ENCODE measurements at places on chromosomes 1 and 21.

DNA sequence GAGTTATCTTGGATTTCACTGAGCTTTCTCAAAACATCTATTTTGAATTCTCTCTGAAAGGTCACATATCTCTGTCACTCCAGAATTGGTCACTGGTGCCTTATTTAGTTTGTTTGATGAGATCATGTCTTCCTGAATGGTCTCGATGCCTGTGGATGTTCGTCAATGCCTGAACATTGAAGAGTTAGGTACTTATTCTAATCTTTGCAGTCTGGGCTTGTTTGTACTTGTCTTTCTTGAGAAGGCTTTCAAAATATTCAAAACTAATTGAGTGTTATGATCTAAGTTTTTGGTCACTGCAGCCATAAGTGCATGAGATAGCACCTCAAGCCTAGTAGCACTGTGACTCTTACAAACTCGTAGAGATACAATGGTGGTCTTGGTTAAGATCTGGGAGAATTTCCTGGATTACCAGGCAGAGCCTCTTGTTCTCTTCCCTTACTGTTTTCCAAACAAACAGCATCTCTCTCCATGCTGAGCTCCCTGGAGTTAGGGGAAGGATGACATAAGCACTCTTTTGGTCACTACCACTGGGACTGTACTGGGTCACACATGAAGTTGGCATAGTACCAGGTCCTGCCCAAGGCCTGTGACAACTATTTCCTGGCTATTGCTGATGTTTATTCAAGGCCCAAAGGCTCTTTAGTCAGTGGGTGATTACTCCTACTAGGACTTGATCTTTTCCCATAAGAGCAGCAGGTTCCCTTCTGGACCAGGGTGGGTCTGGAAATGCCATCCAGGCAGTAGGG is 25.6 kb downstream of the SLC22A15 start:
- DNase-seq = no peak

- peak; percentile 71 for DNase-seq
Measured at GRCh38 chr1:185170291-185170848, 13.4 kb downstream of the SWT1 start.

GRCh38 chr1:74641161-74641560 is 32.4 kb downstream of the ERICH3 start:
- no peak for DNase-seq

DNA sequence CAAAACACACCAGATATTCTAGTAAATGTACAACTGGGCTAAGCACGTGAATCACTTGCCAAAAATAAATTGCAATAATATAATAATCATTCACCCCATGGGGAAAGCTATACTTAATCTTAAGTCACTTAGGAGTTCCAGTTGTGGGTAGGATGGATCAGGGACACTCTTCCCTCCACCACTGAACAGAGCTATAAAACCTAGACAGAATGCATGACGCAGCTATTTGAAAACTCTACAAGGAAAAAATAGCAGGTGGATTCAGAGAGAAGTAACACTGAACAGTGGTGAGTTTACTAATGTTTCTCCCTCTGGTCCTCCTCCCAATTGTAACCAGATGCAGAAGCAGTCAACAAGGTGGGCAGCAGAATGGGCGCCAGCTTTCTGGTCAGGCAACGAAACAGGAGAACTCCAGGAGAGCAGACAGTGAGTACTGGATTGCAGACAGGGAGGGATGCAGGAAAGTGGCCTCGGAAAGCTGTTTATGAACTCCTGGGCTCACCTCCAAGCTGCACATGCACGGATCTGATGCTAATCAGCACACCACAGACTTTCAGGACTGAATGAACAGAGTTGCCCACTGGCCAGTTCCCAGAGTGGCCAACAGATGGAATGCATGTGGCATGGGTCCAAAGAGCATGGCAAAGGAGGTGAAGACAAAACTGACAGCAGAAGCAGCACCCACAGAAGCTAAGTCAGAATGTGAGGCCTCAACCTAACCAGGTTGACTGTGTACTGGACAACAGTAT is 41.4 kb downstream of the TARBP1 start:
- DNase-seq = no peak

GRCh38 chr1:91018006-91018405 is 3.8 kb downstream of the ZNF644 start:
- no peak for DNase-seq

DNA sequence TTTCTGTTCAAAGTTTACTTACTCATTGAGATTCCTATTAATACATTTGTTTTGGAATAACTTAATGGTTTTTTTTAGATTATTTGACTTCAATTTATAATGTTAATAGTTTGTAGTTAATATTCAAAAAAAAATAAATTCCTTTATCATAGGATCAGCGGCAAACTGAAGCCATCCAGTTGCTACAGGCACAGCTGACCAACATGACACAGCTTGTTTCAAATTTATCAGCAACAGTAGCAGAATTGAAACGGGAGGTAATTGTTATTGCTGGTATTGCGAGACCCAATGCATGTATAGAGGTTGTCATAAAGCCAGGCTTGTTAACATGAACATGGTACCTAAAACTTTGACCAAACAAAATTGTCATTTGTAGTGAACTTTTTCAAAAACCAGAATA is 59.0 kb upstream of the FASLG start:
- DNase-seq = no peak

- DNase-seq = no peak
Measured at GRCh38 chr1:107138767-107139445, 1.9 kb upstream of the NTNG1 start.

GRCh38 chr21:31282095-31282709 is 61.9 kb downstream of the TIAM1 start:
- DNase-seq = no peak

- DNase-seq = no peak
Measured at GRCh38 chr1:192401825-192402224, 85.0 kb downstream of the RGS21 start.

DNA sequence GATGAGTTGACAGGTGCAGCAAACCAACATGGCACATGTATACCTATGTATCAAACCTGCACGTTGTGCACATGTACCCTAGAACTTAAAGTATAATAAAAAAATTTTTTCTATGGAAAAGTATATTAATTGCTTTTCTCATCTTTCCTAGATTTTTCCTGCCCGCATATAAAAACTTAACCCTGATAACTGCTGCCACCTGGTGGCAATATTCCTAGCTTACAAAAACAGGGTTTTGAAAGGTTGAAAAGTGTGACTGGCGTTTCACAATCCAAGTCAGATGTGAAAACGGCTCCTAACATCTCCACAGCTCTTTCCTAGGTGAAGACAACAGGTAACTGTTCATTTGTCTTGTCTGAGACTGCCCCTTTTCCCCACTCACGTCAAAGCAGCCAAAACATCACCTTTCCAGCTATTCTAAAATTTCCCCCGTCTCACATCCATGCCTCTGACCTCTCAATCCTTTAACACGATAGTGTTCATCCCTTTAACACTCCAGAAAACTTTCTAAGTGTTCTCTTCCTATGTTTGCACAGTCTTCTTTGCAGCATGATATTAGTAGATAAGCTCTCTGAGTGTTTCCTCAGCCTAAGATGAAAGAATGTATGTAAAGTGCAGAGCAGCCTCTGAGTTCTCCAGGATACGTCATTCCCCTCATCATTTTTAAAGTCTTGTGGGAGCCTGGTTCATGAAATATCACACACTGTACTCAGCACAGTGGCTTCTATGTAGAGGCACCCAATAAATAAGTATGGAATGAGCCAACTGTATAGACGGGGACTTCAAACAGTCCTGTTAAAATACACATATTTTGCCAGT is 27.5 kb downstream of the OVGP1 start:
- peak; percentile 27 for DNase-seq

DNA sequence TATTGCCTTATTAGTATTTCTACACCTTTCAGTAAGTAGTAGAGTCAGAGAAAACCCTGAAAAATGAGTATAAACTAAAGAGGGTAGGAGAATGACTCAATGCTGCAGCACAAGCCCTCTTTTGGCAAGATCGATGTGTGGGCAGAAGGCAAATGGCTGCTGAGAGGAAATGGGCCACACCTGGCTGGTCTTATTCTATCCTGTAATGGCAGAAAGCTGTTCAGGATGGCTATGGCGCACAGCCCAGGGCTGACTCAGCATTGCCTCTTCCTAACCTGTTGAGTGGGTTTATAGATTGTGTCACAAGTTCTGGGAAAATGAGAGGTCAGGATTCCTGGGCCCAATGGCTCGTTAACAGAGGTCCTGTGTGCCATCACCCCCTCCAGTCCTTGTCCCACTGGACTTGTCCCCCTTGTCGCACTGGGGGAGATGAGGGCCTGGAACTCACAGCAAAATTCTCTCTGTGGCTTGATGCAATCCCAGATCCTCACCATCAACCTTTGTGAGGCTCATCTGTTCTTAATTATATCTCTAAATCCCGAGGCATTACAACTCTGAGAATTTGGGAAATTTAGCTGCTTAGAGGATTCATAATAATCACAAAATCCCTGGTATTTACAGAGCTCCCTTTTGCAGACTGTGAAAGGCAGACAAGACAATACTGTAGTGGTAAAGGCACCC is 13.2 kb downstream of the HMGB4 start:
- no peak for DNase-seq

DNA sequence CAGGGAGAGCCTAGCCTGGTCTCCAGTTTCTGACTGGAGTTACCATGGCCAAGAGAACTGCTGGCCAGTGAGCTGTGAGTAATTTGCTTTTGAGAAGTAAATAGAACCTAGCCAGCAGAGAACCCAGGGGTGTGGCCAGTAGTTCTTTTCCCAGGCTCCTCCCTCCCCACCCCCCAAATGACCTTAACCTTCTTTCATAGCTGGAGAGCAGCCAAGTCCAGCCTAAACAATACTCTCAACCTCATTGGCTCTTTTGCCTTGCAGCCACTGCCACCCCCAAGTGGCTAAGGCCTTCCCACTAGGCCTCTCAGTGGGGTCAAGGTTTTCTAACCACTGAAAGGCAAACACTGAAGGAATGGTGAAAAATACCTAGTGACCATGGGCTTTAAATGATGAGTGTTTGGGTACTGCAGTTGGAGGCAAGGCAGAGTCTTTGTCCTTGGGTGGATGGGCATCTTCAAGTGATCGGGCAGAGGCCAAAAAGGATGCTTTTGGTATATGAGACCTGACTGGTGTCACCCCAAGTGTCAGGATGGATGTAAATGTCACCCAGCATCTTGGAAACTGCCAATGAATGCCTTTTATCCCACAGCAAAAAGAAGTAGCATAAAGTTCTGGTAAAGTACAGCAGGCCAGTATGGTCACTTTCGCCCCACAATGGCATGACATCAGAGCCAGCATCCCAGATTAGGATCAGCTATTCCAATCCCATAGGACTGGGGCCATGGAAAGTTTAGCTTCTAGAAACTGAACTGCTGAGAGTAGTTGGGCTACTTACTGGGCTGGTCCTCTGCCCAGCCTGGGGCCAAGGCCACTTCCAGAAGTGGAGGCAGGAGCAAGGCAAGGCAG is 3.5 kb upstream of the PIGV start:
- DNase-seq = peak; percentile 71

- DNase-seq = no peak
Measured at GRCh38 chr1:184810735-184811343, 56.2 kb upstream of the EDEM3 start.

- DNase-seq = no peak
Measured at GRCh38 chr1:241697640-241698018, 45.5 kb downstream of the WDR64 start.

- no peak for DNase-seq
Measured at GRCh38 chr1:155226910-155227260, 18.4 kb downstream of the MTX1 start.

DNA sequence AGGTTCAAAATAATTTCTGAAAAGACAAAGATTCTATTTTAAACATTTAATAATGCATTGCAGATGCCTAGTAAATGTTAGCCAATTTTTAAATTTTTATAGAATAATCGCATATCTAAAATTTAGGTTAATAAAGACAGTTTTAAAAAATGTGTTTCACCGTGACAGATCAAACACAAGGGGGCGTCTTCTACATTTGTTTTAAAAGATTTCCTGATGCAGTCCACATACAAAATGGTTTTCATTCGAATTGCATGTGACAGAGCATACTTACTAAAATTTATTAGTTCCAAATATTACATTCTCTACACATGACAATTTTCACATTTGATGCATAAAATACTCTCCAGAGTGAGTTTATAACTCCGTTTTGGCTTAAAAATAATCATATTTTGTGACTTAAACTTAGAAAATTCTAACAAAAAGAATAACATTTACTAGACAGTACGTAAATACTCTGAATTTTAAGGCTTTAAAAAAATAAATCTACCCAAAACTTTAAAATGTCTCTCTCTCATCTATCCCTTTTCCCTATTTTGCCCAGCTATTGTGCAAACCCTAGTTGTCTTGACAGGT is 75.5 kb downstream of the ADAMTS1 start:
- DNase-seq = peak; percentile 39

DNA sequence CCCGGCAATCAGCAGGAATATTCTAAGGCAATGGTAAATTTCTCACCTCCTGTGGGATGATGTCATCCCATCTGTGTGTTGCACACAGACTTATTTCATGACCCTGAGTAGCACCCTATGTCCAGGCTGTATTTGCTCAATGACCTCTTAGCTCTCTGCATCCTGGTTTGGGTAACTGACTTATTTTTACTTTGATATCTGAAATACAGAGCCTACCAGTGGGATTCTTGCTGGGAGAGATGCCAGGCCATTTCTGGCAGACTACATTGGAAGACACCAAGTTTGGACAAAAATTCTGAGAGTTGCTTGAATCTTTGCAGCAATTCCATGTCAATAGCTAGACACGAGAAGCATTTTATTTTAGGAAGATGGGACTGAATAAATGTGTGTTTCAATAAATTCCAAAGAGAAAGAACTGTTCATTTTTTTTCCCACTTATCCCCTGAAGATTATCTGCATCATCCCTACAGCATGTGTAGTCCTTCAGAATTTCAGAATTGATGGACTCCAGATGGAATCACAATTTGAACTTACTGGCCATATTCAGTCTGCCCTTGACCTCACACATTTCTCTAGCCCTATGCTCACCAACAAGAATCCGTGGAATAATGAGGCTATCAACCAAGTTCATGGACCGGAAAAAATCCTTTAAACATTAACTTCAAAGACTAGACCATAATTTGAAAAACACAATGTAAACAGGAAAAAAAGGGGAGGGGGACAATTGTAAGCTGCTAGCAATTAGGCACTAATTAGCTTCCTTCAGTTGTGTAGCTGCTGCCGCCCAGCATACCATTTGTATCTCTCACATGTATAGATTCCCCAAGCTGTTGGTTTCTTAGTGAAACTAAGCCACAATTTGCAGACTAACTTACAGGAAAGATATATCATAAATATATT is 226.5 kb downstream of the HMCN1 start:
- DNase-seq = peak; percentile 57

- peak; percentile 41 for DNase-seq
Measured at GRCh38 chr1:1539310-1540089, 924 bp downstream of the TMEM240 start.

DNA sequence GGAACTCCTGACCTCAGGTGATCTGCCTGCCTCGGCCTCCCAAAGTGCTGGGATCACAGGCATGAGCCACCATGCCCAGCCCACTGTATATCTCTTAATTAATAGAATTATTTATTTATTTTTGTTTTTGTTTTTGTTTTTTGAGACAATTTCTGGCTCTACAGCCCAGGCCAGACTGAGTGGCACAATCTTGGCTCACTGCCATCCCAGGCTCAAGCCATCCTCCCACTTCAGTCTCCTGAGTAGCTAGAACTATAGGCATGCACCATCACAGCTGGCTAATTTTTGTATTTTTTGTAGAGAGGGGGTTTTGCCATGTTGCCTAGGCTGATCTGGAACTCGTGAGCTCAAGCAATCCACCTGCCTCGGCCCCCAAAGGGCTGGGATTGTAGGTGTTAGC is 15.7 kb upstream of the WDTC1 start:
- no peak for DNase-seq

GRCh38 chr1:31614414-31615005 is 3.0 kb upstream of the HCRTR1 start:
- DNase-seq = no peak

- no peak for DNase-seq
Measured at GRCh38 chr1:206472024-206472423, 1.7 kb downstream of the IKBKE start.
